ENCODE measurements at places on chromosomes 12 and 14.

- DNase-seq, result no peak
These were observed 436.2 kb downstream of the BCL11B start for GRCh38 chr14:98835825-98836100.

DNA sequence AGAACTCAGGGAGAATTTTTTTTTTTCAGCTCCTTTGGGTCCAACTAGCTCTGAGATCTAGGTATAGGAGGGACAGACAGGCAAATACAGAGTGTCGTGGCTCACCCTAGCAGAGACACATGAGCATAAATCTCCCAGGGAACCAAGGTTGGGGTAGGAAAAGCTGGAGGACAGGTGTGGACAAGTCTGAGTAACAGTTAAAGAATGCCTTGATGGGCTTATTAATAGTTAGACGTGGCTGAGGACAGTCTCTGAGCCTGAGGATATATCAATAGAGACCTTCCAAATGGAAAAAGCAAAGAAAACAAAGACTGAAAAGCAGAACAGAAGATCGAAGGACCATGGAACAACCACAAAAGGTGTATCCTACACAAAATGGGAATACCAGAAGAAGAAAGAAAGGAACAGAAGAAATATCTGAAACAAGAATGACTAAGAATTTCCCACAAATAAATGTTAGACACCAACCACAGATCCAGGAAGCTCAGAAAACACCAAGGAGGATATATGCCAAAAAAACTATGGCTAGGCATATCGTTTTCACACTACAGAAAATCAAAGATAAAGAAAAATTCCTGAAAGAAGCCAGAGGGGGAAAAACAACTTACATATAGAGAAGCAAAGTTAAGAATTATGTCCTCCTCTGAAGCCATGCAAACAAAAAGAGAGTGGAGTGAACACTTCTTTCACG lies 80.9 kb downstream of the PTPRB start:
- DNase-seq, result no peak

- no peak for DNase-seq
These were observed at the start of gene DHH for GRCh38 chr12:49094160-49094974. TSS of gene DHH (minus strand) at chr12:49094801. CDS start at chr12:49094512, 289 bp downstream.

DNA sequence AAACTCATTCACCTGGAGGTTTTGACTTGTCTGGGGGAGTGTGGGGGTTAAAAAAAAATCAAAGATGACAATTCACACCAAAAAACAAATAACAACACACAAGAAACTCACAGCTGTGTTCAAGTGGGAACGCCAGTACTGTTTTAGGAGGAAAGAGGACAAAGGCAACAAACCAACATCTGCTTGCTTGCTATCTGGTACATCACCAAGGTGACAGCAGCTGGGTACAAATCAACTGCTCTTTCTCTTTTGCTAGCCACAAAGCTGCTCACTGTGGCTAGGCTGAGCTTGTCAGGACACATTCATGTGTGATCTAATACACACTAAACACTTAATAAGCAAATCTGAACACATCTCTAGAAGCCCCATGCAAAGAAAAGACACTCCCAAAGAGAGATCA lies 128.0 kb upstream of the RAP1B start:
- no peak for DNase-seq

- DNase-seq, result no peak
These were observed 385.4 kb downstream of the RMST start for GRCh38 chr12:97848051-97848450.

DNA sequence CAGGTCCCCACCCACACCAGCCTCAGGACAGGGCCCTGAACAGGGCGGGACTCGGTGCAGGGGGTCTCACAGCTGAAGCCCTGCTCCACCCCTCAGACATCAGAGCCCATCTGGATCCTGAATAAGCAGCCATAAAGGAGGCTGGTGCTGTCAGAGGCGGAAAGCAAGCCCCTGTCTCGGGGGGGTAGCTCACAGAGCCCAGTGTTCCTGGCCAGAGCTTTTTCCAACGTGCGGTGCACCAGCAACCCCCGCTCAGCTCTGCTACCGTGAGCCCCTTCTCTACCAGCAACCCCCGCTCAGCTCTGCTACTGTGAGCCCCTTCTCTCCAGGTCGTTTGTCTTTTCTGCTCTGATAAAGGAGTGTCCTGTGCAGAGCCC lies 136.5 kb upstream of the SFSWAP start:
- DNase-seq, result no peak

GRCh38 chr12:123200414-123200813 lies 32.5 kb downstream of the MPHOSPH9 start:
- no peak for DNase-seq

DNA sequence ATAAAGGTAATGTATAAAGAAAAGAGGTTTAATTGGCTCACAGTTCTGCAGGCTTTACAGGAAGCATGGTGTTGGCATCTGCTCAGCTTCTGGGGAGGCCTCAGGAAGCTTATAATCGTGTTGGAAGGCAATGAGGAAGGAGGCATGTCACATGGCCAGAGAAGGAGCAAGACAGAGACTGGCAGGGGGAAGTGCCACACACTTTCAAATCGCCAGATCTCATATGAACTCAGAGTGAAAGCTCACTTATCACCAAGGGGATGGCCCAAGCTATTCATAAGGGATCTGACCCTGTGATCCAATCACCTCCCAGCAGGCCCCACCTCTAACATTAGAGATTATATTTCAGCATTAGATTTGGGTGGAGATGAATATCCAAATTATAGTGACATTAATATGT lies 26.3 kb downstream of the LDHB start:
- no peak for DNase-seq

DNA sequence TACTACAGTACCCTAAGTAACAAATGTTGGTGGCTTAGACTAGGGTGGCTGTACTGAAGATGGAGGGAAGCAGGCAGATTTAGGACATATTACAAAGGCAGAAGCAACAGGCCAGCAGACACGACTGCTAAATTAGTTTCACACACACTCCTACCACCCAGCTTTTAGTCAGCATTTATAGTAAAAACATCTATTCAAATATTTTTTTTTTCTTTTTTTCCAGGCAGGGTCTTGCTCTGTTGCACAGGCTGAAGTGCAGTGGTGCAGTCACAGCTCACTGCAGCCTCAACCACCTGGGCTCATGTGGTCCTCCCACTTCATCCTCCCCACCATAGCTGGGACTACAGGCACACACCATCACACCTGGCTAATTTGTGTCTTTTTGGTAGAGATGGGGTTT lies 72.9 kb downstream of the CDK17 start:
- DNase-seq, result no peak

DNA sequence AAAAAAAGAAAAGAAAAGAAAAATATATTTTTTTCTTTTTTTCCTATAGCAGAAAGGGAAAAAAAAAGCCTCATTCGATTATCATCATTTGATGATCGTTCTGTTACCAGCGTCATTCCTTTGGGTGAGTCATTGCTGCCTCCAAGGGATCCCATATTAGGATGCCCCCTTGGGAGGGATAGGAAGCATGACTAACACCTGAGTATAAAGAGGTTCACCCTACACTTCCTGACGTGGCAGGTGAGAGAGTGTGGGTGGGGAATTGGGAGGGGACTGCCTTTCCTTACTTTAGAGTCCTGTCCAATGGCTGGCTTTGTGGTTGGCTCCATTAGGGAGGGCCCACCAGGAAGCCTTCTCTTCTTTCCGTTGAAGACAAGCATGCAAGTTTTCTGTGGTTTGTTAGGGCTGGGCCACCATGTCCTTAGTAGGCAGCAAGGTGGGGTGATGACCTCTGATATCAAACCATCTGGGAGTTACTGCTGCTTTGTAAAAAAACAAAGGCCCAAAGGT lies 56.1 kb upstream of the FUT8 start:
- no peak for DNase-seq

DNA sequence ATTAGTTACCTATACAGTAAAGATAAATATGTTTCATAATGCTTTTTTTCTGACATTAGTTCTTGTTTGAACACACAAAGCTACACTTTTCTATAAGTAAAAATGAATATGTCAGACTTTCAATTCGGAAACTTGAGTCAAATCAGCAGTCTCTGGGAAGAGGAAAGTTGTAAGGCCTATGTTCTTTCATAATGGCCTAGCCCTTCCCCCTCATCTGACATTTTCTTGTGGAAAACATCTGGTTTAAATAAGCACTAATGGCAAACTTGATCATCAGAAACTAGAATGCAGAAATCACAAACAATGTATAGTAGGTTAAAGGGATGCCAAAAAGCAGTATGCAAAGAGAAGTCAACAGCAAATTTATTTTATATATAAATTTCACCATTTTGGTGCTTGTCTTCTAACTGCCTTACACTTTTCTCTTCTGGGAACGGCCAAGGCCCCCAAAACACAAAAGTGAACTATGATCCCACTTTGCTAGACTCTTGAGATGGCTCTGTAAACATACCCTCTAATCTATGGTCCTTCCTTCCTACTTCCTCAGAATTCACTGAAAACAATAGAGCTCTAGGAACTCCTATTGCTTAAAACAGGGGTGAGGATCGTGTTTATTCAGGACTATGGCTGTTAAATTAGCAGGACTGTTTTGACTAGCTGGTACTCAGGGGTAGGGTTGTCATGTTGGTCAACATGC lies 444.1 kb downstream of the RAD51B start:
- DNase-seq, result no peak

DNA sequence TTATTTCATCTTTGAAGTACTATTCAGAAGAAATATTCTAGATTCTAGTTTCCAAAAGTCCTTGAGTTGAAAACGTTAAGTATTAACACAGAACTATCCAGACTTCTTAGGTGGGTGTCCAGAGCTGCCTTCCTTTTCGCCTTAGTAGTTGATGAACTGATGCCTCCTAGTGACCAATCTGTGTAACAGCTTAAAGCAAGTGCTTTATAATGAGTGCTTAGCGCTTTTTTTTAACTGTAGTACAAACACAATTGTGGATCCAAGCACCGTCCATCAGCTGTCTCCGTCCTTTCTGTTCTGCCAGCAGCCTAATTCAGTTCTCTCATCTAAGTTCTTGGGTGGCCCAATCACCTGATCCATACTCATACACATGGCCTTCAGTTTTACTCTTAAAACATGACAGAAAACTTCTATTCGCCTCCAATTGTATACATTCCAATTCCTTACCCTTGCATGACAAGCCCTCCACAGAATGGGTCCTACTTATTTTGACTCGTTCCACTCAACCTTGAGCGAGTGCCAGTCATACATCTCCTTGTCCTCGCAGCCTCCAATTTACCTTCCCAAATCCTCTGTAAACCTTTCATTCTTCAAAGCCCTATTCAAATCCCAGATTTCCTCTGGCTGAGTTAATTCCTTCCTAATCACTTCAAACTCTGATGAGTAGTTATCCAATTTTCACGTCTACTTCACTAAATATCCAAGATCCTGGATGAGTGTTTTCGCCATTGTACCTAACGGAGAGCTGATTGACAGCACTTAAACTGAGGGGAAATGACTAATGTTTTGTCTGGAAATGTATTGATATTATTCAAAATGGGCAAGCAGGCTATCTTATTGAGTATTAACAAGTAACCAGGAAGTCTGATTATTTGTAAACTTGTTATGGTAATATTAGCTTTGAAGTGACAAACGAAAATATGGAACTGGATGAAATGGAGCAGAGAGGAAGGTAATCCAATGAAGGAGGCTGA lies 5.8 kb upstream of the PHLDA1 start:
- peak; percentile 9 for DNase-seq

- no peak for DNase-seq
These were observed 11.7 kb downstream of the ZCCHC8 start for GRCh38 chr12:122489038-122489437.

- no peak for DNase-seq
These were observed 244.4 kb downstream of the NEDD1 start for GRCh38 chr12:97151481-97151880.

GRCh38 chr12:9745199-9745598 lies 12.3 kb upstream of the CLECL1 start:
- DNase-seq, result no peak

DNA sequence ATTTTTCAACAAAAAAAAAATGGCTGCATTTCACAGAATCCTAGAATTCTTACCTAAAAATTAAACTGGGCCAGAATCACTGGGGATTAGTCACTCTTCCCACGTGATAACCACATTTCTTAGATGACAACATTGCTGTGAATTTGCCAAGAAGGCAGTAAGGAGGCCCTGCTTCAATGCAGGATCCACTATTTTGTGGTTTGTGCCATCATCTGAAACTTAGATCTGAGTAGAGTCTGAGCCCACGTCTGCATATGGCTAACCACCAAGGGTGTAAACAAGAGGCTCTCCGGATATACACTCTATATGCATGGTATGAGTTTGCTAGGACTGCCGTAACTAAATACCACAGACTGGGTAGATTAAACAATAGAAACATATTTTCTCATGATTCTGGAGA lies 24.4 kb upstream of the TBX5 start:
- DNase-seq, result no peak

- no peak for DNase-seq
These were observed 37.8 kb downstream of the SRRM4 start for GRCh38 chr12:119019166-119019565.

GRCh38 chr12:56719056-56719455 lies 6.0 kb downstream of the NACA start:
- DNase-seq, result no peak

- no peak for DNase-seq
These were observed 61.6 kb upstream of the GNPNAT1 start for GRCh38 chr14:52852810-52853521.

DNA sequence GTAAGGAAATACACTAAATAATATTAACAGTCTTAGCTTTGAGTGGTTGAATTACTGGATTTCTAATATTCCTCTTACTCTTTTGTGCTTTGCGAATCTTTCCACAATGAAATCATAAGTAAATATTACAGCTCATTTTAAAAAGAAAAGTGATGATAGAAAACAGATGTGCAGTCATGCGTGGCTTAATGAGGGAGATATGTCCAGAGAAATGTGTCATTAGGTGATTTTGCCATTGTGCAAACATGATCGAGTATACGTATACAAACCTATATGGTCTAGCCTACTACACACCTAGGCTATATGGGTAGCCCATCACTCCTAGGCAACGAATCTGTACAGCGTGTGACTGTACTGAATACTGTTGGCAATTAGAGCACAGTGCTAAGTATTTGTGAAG lies 59.3 kb downstream of the SLC15A5 start:
- DNase-seq, result no peak

DNA sequence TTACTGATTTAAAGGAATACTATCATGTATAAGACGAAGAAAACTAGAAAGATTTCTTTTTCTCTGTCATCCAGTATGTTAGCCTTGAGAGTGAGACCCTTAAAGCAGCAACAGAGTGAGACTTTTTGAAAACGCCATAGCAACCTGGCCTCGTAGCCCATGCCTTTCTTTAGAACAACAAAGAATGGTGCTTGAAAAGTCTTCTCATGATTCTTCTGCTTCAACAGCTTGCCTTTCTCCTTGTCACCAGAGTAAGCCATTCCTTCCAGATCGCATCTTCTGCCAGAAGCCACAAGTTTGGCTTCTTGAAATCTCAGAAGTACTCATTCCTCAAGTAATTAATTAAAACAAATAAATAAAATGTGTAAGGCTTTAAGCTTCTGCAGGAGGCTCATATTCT lies 109.3 kb downstream of the PDE3A start:
- DNase-seq, result no peak

DNA sequence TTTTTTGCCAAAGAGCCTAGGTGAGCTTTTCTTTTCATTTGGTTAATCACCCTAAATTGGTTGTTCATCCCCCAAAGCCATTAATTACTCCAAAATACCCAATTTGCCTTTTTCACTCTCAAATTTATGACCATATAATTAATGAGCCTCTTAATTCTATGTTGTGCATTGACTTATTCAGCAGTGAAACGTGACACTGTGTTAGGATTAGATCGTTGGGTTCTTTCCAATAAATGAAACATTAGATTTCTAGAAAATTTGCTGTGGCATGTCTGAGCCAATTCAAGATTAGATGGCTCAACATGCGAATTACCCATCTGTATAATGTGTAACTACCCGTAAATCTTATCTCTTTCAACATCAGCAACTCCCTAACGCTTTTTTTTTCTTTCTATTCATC lies 273.4 kb downstream of the BMP4 start:
- DNase-seq, result no peak
